Cerebellum (tissue), 4 donors: ENCODE measurements at places on chromosomes 2 and 18.

GRCh38 chr2:108637304-108637669 lies 82.0 kb upstream of the RANBP2 start:
- DNase-seq: no peak

DNA sequence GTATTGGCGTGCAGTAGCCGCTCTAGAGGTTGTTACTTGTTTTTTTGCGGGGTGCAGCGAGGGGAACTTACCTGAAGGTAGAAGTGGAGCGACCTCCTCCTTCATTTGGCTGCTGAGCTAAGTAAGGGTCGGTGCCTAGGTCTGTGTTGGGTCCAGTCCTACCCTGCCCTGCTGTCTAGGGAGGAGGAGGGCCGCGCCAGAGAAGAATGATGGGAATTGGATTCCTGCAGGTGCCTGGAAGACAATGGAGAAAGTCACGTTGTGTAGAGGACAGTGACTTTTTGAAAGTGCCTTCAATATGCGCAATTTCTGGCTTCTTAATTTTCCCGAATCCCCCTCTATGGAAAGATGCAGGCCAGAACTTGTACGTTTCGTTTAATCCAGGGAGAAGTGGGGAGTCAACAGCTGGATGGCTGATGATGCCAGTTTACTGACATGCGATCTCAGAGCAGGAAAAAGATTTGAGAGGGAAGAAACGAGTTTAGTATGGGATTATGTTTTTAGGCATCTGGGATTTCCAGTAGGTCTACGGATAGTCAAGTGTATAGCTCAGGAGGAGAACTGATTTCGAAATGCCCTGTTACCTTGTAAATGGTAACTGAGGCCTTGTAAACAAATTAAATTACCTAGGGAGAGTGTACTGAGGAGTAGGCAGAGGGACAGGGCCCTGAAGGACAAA lies 653 bp downstream of the MRPS9 start:
- peak; percentile 20 for DNase-seq

GRCh38 chr18:59820663-59821062 lies 79.1 kb upstream of the PMAIP1 start:
- no peak for DNase-seq

GRCh38 chr2:964562-964961 lies 13.9 kb downstream of the SNTG2 start:
- no peak for DNase-seq
